ENCODE measurements at places on chromosomes 7 and 10.

DNA sequence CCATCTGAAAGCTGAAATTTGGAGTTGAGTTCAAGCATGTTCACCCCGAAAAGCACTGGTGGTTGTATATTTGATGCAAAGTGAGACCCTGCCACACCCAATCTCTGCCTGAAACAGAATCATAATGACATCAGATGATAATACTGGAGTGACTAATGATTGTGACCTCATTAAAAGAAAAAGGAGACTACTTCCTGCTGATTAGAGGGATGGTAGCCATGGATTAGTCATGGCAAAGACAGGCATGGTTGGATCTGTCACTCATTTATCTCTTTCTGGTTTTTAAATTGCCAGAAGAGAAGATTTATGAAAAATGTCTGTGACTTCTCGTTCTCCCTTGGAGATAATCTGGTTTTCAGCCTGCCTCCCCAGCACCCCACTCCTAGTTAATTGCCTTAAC, 101.2 kb downstream of the BAMBI start:
- DNase-seq, result no peak

GRCh38 chr10:70114902-70115301, 17.7 kb downstream of the AIFM2 start:
- DNase-seq, result no peak

DNA sequence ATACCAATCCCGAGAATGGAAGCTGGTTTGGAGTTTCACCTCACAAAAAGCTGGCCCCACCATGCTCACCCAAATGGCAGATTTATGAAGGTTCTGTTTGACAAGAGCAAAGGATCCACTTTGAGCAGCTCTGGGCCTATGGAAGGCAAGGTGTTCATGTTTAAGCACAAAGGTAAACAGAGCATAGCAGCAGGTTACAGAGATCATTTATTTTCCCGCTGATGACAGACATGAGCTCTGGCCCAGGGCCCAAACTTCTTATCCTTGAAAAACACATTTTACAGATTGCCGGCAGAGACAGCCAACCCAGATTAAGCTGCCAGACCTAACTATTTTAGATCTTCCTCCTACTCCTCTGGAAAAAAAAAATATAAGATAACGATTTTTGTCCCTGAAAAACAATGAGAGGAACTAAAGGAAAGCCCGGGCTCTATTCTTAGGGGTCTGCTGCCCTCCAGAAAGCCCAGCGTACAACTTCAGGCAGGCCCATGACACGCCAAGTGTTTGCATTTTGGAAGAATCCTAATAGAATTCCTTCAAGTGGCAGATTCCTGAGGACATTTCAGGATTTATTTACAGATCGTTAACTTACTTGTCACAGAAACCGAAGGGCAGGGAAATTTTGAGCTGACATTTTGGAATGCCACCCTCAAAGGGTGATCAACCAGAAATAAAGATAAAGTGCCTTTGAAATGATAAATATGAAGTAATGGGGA, 40.0 kb downstream of the SYPL1 start:
- DNase-seq, result no peak

- DNase-seq, result no peak
Measured at GRCh38 chr7:118759921-118760320, 535.4 kb downstream of the ANKRD7 start.

DNA sequence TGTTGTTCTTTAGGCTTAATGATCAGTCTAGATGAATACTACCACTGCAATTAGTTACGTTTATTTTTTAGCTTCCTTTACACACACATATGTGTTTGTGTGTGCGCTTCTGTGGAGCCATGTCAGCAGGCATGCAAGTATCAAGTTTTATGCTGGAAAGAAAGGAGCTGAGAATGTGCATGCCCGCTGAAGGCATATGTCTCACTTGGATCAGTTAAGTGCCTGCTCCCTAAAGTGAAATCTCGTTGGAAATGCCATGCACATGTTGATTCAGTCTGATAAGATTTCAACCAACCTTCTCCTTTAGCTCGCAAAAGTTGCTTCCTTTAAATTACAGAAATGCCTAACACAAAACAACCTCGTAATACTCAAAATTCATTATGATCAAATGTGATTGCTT, 10.7 kb downstream of the NRP1 start:
- no peak for DNase-seq

GRCh38 chr7:131254211-131254610, 73.5 kb upstream of the MKLN1 start:
- no peak for DNase-seq

- DNase-seq, result no peak
Measured at GRCh38 chr7:28389504-28390395, 22.6 kb upstream of the CREB5 start.

DNA sequence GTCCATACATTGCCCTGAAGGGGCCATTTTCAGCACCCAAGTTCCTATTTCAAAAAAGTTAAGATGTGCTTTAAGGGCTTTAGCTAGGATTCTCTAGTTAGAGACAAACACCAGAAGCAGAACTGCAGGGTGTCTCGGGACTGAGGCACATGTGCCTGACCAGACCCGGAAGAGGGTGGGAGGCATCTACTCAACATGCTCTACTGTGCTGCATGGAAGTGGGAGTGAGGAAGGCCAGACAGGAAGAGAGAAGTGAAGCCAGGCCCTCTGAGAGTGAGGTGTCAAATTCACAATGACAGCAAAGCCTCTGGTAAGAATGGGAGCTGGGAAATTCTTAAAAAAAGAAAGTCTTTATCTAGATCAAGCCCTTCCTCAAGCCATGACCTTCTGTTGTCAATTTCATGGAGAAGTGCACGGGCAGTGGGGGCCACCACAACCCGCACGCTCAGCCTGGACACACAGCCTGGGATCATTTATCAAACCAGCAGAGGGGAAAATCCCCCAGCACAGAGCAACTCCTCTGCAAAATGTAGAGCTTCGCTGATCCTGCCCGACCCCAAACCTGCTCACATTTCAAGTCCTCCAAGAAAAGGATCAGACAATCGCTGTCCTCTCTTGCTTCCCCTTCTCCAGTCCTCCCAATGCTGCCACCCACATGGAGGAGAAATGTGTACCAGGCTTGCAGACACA, 38.7 kb downstream of the PLXNA4 start:
- DNase-seq, result no peak

DNA sequence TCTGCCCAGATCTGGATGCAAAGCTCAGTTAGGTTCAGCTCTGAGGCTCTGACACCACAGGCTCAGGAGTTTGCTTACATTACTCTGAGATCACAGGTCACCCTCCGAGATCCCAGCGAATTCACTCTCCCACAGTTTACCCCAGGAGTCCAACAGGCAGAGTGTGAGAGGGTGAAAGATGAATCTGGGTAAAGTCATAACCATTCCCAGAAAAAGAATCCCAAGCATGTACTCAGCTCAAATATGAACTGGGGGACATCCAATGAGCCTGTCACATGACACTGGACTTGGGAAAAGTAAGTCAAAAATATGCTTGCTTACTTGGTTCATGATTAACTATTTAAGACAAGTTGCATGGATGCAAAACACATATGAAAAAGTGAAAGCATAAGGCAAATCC, 110.3 kb upstream of the ARID5B start:
- DNase-seq, result no peak

DNA sequence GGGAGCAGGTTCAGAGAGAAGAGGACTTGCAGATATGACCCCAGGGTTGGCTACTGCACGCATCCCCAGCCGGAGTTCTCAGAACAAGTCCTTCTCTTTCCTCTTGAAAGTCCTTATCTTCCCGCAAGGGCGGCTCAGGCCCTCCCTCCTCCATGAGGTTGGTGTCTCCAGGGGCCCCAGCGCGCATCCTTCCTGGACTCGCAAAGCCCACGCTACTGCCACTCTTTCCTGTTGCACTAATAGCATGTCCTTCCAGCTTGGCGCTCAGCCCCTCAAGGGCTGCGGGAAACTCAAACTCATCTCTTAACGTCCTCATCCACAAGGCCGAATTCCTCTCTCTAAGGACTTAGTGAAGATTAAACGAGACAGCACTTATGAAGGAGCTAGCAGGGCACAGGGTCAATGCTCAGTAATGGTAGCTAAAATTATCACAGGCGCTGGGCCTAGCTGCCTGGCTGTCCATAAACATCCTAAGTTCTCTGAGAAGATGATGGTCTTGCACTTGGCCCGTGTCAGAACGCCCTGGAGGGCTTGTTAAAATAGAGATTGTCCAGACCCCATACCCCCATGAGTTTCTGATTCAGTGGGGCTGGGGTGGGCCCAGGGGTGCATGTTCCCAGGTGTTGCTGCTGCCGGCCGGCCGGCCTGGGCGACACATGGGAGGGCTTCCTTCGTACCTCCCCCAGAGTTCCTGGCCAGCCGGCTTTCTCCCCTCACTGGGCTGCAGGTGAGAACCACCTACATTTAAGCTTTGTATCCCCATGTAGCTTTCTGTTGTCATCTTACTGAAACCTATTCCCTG, 261.4 kb downstream of the COBL start:
- no peak for DNase-seq

GRCh38 chr10:43759216-43759615, 110.5 kb upstream of the ZNF32 start:
- no peak for DNase-seq

- no peak for DNase-seq
Measured at GRCh38 chr10:126181626-126182025, 206.7 kb downstream of the ADAM12 start.

DNA sequence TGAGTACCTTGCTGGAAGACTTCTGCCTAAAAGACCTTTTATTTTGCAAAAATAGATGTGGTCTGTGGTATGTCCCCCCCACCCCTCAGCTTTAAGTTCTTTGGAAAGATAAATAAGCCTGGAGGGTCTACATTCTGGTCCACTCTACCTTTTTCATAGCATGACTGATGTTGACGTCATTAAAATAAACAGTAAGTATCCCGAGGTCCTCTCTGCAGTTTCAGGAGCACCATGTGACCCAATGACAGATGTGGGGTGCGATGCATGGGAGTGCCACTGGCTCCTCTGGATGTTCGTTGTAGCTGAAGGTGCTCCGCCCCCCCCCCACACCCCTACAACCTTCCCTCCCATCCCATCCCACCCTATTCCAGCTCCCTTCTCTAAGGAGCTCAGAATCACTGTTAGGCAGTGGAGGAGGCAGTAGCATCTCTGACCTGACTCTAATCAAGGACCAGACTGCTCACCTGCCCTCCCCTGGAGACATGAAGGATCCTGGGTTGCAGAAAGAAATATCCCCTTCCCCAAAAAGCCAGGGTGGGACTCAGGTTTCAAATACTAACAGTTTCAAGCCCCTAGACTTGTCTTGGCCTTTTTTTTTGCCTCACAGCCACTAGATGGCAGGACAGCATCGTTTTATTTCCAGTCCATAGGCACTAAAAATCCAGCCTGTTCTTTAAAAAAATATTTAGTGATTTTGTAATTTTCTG, 25.1 kb downstream of the CASP7 start:
- no peak for DNase-seq

- DNase-seq, result no peak
Measured at GRCh38 chr7:6160191-6160623, 112.2 kb downstream of the CYTH3 start.

DNA sequence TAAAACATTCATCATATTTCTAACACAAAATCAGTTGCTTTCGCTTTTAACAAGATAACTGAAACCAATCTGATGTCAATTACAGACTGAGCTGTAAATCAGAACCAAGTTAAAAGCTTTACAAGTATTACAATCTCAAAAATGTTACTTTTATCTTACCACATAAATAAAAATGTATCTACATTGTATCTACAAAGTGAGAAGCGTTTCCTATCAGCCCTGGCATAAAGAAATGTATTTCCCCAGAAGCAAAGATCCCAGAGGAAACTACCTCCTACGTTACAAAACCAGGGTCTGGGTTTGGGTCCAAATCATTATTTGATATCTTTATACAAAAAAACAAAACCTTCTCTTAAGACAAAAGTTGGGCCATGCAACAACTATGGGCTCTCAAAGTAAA, 2.6 kb downstream of the SMURF1 start:
- DNase-seq, result no peak

DNA sequence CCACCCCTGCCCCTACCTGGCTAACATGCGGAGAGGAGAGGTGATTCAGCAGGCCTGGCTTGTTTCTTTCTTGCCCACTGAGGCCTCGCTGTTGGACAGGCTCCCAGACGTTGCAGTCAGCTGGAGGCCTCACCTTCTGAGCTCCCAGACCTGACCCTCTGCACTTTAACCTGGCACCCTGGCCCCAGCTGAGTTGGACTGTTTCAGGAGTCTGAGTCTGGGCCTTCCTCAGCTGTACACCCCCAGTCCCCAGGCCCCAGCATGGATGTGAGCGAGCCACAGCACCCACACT, 35.0 kb downstream of the UNC5B start:
- no peak for DNase-seq

DNA sequence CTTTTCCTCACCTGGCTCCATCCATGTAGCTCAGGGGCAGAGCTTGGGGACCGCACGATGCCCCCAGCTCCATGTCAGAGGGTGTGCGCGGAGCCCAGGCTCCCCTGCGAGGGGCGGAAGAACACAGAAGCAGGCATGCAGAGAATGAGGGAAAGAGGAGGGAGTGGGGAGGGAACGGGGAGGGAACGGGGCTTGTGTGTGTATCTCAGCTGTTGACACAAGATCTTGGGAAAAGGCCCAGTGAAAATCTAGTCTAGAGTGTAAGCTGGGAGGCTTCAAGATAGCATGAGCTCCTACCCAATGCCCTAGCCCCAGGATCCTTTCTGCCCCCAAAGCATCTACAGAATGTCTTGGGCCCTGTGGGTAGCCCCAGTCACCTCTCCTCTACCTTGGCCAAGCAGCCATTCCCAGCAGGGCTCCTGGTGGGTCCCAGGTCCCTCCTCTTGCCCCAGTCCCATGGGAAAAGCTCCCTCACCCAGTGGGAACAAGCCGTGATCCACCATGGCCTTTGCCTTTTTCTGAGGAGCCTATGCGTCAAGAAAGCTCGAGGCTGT, 25.1 kb upstream of the NDST2 start:
- DNase-seq, result no peak

GRCh38 chr10:24854256-24854655, 98.2 kb downstream of the PRTFDC1 start:
- no peak for DNase-seq

DNA sequence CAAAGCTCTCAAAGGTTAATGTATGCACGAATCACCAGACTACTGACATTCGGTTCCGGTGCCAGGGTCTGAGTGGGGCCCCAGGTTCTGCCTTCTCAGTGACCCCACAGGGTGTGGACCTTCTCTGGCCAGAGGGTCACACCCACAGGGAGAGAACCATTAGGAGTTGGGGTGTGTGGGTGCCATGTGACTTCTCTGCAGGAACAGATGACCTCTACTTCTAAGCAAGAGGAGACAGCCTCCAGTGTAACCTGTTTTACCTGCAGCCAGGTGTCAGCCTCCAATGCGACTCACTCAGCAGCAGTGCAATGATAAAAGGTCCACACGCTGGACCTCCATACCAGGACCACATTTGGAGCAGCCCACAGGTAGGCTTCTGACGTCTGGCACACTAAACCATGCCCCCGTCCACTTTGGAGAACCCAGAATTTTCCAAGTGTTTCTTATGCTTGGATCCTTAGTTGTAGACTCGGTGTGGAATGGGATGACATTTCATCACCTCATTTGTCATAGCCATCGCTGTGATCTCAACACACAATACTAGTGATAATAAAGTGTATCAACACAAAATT, 16.2 kb upstream of the INSIG1 start:
- DNase-seq, result no peak

- no peak for DNase-seq
Measured at GRCh38 chr10:90447831-90448230, 410.0 kb downstream of the HTR7 start.
